NB4 (cell line): ENCODE measurements at places on chromosomes 6 and 20.

- DNase-seq: no peak
Observed at GRCh38 chr6:14055541-14055940, 62.0 kb upstream of the CD83 start.

GRCh38 chr6:155245193-155245592 is 18.6 kb upstream of the CLDN20 start:
- DNase-seq: no peak

- no peak for DNase-seq
Observed at GRCh38 chr6:41519305-41519744, 26.9 kb upstream of the FOXP4 start.

- peak; percentile 24 for DNase-seq
Observed at GRCh38 chr6:155188707-155189496, 74.9 kb upstream of the CLDN20 start.

GRCh38 chr6:142867355-142867801 is 77.6 kb downstream of the HIVEP2 start:
- peak; percentile 18 for DNase-seq

- DNase-seq: peak; percentile 53
Observed at GRCh38 chr6:100461278-100461916, 3.3 kb downstream of the SIM1 start.

DNA sequence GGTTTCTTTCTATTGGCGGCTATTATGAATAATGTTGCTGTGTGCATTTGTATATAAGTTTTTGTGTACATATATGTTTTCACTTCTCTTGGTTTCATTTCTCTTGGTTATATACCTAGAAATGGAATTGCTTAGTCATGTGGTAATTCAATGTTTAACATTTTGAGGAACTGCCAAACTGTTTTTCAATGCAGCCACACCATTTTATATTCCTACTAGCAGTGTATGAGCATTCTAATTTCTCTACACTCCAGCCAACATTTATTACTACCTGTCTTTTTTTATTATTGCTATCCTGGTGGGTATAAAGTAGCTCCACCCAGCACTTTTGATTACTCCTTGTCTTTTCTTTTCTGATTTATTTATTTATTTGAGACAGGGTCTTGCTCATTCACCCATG is 54.8 kb downstream of the PHACTR2 start:
- DNase-seq: peak; percentile 12

GRCh38 chr6:24694198-24694597 is 24.8 kb downstream of the C6orf62 start:
- DNase-seq: no peak

- no peak for DNase-seq
Observed at GRCh38 chr6:9914951-9915350, 499.9 kb downstream of the TFAP2A start.

- no peak for DNase-seq
Observed at GRCh38 chr20:62633598-62634329, 8.5 kb upstream of the SLCO4A1 start.

GRCh38 chr20:36805396-36805795 is 31.8 kb upstream of the DSN1 start:
- DNase-seq: no peak

DNA sequence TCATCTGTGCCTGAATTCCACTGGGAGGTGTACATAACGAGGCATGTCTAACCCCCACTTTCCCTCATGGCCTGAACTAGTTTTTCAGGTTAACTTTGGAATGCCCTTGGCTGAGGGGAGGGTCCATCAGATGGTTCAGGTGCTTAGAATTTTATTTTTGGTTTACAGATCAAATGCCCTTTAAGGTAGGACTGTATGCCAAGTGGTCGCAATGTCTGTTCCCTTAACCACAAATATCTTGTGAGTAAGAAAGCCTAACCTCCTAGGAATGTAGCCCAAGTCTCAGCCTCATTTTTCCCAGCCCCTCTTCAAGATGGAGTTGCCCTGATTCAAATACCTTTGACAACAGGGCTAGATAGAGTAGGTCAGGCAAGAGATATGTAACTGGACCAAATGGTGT is 78.4 kb downstream of the RNASET2 start:
- no peak for DNase-seq

- DNase-seq: peak; percentile 54
Observed at GRCh38 chr20:59747671-59748515, 143.6 kb downstream of the PHACTR3 start.

DNA sequence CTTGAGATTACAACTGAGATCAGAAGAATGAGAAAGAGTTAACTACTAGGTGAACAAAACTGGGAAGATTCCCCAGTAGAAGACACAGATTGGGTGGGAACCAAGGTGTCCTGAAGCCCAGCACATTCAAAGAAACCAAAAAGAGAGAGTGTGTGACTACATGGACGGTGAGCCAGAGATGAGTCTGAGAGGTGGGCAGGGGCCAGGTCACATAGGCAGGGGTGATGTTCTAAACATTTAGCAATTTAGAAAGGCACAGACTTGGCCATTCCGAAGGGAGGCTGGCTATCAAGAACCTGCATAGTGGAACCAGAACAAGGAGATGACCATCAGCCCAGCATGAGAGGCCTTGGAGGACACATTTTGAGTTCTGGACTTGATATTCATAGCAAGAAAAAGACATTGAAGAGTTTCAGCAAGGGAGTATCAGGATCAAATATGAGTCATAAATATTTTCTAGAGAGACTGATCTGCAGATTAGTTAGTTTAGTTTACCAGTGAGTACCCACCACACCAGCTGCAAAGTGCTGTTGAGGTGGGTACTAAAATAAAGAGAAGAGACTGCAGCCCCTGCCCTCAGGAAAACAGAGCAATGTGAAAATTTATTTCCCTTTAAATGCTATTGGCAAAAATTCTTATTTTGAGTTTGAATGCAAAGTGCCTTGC is 340.5 kb upstream of the PRDM1 start:
- peak; percentile 7 for DNase-seq

DNA sequence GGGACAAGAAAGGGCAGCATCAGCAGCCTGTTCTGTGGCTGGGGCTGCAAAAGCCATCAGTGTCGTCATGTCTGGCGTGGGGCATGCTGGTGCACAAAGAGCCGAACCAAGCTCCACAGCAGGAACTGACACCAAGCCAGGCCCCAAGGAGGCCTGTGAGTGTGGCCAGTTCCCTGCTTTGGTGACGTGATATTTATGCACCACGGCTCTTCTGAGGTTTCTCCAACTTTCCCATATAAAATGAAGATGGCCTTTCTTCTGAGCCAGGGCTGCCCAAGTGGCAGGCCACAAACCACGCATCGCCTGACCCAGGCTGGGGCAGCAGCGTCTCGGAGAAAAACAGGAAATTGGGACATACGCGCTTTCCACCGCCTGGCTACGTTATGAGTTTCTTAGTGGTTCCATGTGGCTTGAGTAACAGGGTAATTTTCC is 109.9 kb downstream of the RIN2 start:
- peak; percentile 93 for DNase-seq

- no peak for DNase-seq
Observed at GRCh38 chr20:33658510-33658909, 3.6 kb upstream of the C20orf144 start.

DNA sequence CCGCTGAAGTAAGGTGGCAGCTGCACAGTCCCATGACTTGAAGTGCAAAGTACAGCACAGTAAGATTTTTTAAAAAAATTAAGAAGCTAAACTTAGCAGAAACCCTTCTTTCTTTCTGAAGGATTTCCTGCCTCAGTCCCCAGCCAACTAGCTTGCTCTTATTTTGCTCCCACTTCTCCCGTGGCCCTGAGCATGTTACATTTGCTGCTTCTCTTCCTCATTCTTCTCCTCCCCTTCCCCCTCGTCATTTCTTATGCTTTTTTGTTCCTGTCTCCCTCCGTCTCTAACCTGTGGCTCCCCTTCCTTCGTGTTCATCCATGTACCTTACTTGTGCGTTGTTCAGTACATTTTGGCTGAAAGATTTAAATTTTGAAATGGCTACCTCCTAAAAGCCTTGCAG is 123.0 kb downstream of the SASH1 start:
- DNase-seq: no peak

- DNase-seq: peak; percentile 14
Observed at GRCh38 chr6:63236398-63236817, 25.1 kb downstream of the FKBP1C start.

DNA sequence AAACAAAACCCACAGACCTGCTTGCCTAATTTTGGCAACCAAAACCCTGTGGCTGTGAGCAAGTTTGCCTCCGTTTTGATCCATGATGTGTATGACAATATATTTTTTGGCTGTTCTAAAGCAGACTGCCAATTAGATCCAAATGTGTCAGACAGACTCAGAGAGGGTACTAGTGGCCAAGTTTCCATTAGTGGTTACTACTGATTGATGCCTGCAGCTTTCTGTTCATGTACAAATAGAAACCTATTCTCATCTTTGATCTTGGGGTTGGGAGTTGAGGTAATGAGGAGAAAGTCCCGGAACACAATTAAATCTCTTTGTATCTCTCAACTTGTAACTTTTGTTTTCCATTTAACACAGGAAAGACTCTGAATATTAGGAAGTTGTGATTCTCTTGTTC is 100.9 kb downstream of the RNF144B start:
- DNase-seq: no peak

DNA sequence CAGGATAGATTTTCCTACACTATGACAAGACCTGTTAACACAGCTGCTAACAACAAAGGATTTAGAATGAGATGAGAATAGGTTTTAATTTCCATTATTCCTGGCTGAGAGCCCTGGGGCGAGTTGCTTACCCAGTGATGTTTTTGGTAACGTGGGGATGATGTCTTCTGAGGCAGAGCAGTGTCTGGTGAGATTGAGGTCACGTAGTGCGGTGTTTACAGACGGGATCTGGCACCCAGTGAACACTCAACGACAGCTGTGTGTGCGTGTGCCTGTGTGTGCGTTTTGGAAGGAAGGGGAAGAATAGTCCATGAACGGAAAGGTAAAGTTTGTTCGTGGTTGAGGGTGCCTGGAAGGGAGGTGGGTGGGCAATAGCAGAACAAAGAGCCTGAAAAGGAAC is 384.7 kb downstream of the C6orf118 start:
- DNase-seq: no peak

- no peak for DNase-seq
Observed at GRCh38 chr20:19765266-19765665, 7.2 kb downstream of the RIN2 start.

- no peak for DNase-seq
Observed at GRCh38 chr20:54435015-54435414, 40.4 kb upstream of the DOK5 start.

- DNase-seq: no peak
Observed at GRCh38 chr6:32867554-32868256, 13.7 kb downstream of the PSMB9 start.

- DNase-seq: peak; percentile 75
Observed at GRCh38 chr6:11772109-11772825, 6.3 kb downstream of the ADTRP start.
